BE2C (cell line): ENCODE measurements at places on chromosomes 7 and 10.

DNA sequence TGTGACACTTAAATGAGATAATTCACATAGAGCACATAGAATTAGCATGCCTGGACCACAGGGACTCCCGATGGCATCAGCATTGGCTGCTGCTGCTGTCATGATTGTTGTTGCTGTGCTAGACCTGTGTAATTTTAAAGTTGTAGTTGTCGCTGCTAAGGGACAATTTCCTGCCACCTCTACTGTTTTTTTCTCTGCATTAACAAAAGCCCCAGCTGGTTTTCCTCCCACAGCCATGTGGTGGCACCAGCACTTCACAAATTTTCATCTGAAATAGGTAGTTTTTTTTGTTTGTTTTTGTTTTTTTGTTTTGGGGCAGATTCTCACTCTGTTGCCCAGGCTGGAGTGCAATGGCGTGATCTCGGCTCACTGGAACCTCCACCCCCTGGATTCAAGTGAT is 25.4 kb upstream of the PRXL2A start:
- DNase-seq, result peak; percentile 25

DNA sequence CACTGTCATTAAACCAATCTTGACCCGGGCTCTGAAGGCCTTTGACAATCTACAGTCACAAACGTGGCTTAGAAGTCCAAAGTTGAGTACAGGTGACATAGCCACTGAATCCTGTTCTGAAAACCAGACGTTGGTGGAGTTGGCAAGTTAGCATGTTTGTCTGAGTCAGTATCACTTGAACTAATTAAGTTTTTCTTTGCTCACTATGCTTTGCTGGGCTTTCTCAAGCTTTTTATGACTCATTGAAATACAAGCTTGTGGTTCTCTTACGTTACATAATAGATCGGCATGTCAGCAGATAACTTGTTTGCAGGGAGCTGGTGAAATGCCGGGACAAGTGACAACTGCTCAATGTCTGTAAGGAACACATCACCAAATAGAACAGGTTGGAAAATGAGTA is 53.8 kb downstream of the ARL5B start:
- no peak for DNase-seq

GRCh38 chr7:46972205-46972604 is 609.7 kb downstream of the TNS3 start:
- no peak for DNase-seq

DNA sequence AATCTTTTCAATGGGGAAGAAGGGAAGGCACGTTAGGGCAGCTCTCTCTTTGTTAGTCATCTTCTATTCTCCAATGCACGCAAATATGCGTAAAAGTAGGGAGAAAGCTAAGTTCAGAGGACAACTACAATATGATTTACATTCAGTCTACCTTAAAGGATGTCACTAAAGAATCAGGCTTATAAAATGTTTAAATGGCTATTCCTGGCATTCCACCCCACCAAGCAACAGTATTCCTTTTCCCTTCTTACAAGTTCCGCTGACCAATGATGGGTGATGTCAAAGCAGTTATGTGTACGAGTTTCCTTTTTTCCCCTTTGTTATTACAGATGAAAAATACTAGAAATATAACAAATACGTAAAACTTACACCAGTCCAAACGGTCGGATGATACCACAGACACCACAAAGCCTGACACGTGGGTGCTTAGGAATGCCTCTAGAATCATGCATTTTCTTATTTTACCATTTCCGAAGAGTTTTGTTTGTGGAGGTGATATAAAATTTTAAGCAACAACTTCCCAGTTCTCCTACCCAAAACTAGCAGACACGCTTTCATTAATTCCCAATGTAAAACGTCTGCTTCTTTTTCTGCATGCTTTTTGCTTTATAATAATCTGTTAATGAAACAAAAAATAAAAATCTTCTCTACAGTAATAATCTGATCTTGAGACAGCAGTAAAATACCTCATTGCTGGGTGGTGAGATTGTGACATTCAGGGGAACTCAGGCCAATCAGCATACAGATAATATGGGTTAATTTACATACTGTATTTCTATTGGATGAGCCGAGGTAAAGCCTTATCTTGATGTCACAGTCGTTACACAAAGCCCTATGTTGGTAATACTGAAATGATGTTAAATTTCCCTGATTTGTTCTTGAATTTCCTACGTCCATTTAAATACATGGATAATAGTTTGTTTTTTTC is 708 bp upstream of the GPR85 start:
- DNase-seq, result peak; percentile 39

DNA sequence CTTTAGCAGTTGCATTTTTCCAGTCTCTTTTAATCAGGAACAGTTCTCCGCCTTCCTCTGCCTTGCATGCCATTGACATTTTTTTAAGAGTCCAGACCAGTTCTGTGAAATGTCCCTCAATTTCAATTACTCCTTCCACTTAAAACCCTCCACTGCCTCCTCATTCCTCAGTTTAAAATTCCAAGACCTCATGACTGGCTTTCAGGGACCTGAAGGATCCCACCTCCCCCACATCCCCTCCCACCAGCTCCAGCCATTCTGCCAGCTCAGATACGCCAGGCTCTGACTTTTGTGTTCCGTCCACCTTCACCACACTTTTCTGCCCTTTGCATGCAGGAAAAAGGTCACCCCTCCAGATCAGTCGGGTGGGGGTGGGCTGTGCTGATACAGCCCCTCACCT is 8.7 kb downstream of the TNRC18 start:
- no peak for DNase-seq

DNA sequence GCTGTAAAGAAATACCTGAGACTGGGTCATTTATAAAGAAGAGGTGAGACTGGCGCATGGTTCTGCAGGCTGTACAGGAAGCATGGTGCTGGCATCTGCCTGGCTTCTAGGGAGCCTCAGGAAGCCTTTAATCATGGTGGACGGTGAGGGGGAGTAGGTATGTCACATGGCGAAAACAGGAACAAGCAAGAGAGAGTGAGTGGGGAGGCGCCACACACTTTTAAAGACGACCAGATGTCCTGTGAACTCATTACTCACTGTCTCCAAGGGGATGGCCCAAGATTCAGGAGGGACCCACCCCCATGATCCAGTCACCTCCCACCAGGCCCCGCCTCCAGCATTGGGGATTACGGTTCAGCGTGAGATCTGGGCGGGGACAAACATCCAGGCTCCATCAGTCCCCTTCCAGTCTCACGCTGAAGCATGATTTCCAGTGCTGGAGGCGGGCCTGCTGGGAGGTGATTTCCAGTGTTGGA is 3.2 kb downstream of the ZNF316 start:
- DNase-seq, result peak; percentile 42

GRCh38 chr10:114045136-114046086 is 1.7 kb downstream of the ADRB1 start:
- DNase-seq, result peak; percentile 22

DNA sequence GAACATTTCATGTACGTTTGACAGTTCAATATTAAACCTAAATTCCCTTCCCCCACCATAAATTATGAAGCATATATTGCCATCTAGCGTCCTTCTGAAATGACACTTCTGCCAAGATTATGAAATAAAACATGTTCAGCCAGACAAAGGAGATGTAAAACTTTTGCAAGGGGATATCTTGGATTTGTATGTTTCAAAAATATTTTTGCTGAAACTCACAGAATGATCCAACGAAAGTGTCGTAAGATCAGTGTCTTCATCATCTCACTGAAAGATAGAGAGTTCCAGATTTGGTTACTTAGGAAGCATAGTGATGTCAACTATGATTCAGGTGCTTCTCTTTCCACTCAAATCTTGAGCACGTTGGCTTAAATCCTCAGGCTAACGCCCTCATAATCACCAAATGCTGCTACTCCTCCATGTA is 904.3 kb downstream of the XPNPEP1 start:
- no peak for DNase-seq

DNA sequence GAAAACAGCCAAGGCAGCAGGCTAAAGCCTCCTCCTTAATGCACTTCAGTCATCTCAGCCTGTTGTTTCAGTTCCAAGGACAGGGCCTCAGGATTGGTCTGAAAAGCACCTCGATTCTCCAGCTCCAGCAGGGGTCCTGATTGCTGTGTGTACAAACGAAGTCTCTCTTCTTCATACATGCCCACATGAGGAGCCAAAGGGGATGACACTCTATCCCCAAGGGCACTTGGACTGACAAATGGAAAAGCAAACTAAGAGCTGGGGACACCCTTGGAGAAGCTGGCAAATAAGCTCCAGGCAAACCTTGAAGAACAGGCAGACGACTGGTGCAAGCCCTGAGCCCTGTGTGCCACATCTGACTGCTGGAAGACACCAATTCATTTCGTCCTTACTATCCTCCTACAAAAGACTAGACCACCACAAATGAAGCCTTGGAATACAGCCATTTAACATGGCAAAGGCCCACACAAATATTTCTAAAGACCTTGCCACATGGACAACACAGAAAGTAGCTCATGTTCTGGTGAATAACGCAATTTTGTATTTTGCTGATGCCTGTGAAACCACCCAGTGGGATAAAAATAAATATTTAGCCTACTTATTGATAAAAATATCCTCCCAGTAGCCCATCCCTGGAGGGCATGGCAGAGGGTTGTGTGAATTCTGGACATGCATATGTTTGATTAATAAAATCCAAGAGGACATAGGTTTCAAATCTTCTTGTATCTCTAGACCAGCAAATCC is 61.9 kb downstream of the PARD3 start:
- no peak for DNase-seq

DNA sequence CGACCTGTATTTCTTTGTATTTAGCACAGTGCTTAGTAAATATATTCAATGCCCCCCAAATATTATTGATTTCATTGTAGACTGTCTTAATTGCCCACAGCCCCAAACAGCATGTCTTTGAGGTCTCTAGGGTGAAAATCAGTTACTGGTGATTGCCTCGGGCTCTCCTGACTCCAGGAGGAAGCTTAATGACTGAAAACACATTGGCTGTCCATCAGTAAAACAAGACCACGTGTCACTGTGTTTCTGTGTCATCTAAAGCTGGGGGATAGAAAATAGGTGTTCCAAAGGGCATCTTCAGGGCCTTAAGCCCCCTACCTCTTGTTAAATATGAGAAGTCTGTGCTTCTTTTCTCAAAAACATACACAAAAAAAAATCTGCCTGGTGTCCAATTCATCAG is 67.9 kb downstream of the CACNA2D1 start:
- peak; percentile 34 for DNase-seq

GRCh38 chr10:106559442-106559841 is 605.1 kb downstream of the SORCS1 start:
- DNase-seq, result no peak

GRCh38 chr7:30062587-30062986 is 34.4 kb downstream of the PLEKHA8 start:
- no peak for DNase-seq

GRCh38 chr10:132939957-132940790 is 2.2 kb downstream of the CFAP46 start:
- DNase-seq, result peak; percentile 67

- DNase-seq, result no peak
These were observed 550 bp upstream of the CALU start for GRCh38 chr7:128738570-128739047.

GRCh38 chr7:30549931-30550493 is 44.7 kb upstream of the GARS1 start:
- DNase-seq, result peak; percentile 58

- no peak for DNase-seq
These were observed 340.0 kb upstream of the NRP1 start for GRCh38 chr10:33674491-33674890.

- peak; percentile 75 for DNase-seq
These were observed 31.8 kb upstream of the TOMM7 start for GRCh38 chr7:22854158-22855048.

GRCh38 chr10:132556994-132557441 is 19.4 kb downstream of the INPP5A start:
- DNase-seq, result no peak

GRCh38 chr10:132293201-132293812 is 14.4 kb downstream of the STK32C start:
- DNase-seq, result peak; percentile 48

DNA sequence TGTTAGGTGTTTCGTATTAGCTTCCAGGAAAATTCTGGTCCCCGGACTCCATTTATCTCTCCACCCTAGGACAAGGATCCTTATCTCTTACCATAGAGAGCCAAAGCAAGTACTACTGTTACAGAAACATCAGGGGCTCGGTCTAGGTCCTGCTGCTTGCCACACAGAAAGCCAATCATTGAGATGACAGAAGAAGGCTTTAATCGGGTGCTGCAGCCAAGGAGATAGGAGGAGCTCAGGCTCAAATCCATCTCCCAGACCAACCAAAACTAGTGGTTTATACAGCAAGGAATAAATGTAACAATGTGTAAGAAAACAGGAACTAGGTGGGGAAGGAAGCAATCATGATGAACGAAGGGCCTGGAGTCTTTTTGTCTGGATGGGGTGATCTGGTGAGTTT is 22.2 kb upstream of the CACUL1 start:
- DNase-seq, result no peak

DNA sequence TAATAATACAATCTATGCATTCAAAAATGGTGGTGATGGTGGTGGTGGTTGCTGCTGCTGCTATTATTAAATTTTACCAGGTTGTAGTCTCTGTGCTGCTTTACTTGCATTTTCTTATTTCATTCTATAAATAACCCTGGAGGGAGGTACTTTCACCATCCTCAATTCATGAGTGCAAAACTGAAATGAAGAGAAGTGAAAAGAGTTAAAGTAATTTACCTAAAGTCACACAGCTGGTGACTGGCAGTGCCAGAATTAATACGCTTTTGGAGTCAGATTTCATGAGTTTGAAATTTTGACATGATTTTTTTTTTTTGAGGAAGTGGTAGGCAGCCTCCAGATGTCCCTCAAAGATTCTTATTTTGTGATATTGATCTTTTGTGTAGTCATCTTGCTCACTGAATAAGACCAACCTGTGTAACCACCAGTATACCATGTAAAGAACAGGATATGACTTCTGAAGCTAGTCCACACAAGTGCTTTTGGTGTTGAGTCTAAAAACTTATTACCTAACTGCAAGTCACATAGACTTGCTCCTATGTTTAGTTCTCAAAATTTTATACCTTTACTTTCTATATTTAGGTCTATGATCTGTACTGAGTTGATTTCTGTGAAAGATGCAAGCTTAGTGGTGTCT is 218.8 kb downstream of the ZWINT start:
- DNase-seq, result no peak

DNA sequence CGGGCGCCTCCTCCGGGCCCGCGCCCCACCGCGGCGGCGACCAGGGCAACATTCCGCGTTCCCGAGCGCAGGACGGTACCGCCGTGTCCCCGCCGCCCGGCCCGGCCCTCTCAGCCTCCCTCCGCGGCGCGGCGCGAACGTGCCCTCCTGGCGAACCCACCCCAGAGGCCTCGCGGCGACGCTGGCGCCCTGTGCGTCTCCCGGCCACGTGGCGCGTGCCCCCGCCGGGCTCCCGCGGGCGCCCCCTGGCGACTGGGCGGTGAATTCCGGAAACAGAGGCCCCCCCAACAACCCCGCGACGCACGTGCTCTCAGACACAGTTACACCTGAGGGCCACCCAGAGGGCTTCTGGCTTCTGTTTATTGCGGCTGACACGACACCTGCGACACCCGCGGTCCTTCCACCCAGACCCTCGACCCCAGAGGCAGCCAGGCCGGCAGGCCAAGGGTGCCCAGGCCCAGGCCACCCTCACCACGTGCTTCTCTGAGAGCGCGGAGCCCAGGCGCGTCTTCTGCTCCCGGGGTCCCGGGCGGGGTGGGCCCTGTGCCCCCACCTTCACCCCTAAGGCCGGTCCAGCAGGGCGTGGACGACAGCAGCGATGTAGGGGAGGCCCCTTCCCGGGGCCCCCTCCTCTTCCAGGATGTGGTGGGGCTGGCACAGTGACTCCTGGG is at the start of gene SAP25:
Gene SAP25 (minus strand): TSS at position 210 of the 671 bp plus-strand sequence. CDS start 158 bp downstream, at position 52.
- DNase-seq, result no peak

- DNase-seq, result no peak
These were observed 83.0 kb upstream of the PITRM1 start for GRCh38 chr10:3255616-3256015.
